Cortex of kidney (tissue), 1 donor: ENCODE measurements at places on chromosomes 7 and 10.

- no peak for DNase-seq
These were observed 162.9 kb downstream of the ZNF33B start for GRCh38 chr10:42475168-42476098.

GRCh38 chr10:94607111-94607510 is 61.5 kb downstream of the HELLS start:
- DNase-seq = no peak

GRCh38 chr7:149713061-149713730 is 60.2 kb downstream of the ZNF467 start:
- DNase-seq = no peak

DNA sequence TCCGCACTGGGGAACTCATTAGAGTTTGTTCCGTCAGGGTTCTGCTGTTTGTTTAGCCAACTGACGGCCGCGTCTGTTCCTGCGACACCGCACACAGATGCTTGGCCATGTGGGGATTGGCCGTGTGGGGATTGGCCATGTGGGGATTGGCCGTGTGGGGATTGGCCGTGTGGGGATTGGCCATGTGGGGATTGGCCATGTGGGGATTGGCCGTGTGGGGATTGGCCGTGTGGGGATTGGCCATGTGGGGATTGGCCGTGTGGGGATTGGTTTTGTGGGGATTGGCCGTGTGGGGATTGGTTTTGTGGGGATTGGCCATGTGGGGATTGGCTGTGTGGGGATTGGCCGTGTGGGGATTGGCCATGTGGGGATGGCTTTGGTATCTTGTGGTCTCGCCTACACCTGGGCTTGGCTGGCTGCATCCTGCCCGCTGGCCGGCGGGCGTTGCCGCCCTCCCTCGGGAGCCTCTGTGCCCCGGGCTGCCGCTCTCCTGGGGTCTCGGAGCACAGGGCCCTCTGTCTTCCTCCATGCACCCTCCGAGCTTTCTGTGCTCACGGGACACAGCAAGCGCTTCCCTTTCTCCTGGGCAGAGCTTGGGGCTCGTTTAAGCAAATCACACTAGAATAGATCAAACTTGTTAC is 62.5 kb downstream of the NKX6-2 start:
- no peak for DNase-seq

DNA sequence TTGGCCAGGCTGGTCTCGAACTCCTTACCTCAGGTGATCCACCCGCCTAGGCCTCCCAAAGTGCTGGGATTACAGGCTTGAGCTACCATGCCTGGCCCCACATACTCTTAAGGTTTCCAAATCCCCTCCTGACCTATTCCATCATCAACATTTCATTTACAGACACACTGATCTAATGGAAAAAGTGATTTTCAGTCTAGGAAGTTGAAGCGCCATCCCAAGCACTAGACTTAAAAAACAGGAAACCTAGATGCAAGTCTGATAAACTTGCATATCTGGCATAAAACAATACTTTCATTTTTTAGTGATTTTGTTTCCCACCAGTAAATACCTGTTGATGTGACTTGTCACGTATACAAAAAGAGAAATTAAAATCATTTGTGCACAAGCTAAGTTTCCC is 44.0 kb downstream of the DNMBP start:
- no peak for DNase-seq

- no peak for DNase-seq
These were observed 61.9 kb upstream of the PDLIM1 start for GRCh38 chr10:95352684-95353083.

DNA sequence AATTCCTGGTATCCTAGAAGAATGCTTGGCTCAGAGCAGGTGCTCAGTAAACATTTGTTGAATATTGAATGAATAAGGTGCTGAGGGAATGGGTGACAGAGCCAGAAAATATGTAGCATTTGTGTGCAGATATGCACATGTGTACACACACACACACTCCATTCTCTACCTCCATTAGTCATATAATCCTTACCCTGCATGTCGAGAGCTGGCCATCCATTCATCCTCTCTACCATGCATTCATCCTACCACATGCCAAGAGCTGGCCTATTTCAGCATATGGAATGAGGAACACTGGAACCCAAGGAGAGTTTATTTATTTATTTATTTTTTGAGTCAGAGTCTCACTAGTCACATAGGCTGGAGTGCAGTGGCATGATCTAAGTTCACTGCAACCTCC is 284.8 kb downstream of the PLXNA4 start:
- no peak for DNase-seq

DNA sequence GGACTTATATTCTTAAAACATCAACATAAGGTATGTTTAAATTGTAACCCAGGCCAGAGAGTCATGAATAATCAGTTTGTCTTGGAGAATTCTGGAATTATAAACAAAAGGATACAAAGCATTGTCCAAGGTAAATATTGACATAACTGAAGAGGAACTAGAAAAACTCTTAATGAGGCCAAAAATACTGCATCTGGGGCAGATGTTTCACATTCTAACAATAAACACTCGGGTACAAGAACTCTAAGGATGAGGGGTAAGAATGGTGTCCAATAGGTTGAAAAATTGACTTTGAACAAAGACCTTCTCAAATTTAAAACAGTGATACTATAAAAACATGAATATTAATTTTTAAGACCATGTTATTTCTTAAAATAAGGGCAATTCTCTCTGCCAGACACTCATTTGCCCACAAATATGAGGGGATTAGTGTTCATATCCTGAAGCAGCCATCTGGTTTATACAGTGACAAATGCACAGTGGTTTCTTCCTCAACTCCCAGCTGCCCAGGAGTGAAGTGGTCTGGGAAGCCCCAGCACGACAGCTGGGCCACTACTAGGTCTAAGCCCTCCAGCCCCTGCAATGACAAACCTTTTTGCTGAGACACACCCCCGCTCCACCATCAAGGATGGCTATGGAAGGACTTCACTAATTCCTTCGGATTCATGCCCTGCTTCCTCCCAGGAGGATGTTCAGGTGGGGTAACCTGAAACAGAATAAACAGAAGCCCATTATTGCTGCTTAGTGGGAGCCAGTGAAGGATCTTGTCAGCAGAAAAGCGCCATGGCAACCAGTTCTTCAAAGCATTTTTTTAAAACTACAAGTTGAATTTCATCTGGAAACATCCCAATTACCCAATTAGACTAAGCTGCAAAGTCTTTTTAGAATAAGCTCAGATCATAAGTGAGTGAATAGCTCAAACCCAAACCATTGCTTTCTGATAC is 107.5 kb upstream of the ARID5B start:
- no peak for DNase-seq

GRCh38 chr10:66784770-66785169 is 141.1 kb upstream of the LRRTM3 start:
- no peak for DNase-seq

- no peak for DNase-seq
These were observed 123.9 kb upstream of the FAM171A1 start for GRCh38 chr10:15494850-15495506.

DNA sequence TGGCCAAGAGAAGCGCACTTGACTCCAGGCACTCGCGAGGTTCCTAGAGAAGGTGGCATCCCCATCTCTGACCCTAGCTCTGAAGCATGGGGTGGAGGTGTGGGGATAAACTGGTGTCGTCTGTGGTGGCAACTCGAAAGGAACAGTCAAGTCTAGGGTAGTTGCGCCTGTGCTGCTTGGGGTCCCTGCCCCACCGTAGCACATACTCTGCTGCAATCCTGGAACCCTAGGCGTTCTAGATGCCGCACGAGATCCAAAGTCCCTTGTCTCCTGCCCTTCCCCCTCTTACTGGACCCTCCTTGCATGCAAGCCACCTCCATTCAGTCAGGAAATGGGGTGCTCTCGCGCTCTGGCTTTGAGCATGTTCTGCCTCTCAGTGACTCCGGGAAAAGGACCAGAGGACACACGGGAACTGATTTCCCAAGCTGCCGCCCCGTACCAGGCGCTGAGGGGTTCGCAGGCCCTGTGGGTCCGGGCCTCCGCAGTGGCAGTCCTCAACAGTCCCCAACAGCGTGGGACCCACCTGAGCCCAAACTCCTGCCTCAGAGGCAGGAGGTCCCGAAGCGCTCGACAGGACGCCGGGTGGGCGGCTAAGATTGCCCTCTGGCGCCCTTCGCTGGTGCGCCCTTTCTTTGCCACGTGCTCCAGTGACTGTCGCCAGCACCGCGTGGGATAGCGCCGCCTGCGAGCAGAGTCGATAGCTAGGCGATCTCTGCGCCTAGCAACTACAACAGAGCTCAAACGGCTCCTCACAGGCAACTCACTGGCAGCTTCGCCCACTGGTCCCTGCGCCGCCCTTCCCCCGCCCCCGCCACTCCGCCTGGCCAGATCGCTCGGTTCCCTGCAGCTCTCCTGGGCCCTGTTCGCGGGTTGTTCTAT is 452.0 kb downstream of the REEP3 start:
- no peak for DNase-seq

DNA sequence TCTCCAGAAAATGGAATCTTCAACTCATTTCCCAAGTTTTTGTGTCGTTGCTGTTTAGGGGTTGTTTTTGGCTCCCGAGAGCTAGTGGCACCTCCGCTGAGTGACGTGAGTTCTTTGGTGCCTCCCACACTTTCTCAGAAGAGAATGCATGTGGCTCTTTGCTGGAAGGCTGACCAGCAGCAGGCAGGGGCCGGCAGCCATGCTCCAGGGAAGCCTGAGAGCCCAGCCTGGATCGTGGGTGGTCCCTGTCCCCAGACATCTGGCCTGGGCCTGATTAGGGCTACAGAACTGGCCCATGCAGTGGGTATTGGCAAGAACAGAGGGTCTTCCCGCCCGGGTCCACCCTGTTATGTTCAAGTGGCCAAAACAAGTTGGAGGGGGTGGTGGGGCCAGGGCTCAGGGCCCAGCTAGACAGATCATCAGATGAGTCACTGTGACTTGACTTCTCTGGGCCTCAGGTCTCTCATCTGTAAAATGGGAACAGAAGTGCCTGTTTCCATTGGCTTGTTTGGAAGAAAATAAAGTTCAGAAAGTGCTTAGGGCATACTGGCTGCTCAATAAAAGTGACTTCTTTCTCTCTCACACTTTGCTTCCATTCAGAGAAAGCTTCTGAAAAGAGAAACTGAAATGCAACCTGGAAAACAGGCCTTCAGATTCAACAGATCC is 83.1 kb downstream of the STRA8 start:
- no peak for DNase-seq

GRCh38 chr10:104218751-104219150 is 13.4 kb downstream of the CFAP43 start:
- DNase-seq = no peak

- no peak for DNase-seq
These were observed 35.7 kb upstream of the EBLN1 start for GRCh38 chr10:22253580-22253882.

DNA sequence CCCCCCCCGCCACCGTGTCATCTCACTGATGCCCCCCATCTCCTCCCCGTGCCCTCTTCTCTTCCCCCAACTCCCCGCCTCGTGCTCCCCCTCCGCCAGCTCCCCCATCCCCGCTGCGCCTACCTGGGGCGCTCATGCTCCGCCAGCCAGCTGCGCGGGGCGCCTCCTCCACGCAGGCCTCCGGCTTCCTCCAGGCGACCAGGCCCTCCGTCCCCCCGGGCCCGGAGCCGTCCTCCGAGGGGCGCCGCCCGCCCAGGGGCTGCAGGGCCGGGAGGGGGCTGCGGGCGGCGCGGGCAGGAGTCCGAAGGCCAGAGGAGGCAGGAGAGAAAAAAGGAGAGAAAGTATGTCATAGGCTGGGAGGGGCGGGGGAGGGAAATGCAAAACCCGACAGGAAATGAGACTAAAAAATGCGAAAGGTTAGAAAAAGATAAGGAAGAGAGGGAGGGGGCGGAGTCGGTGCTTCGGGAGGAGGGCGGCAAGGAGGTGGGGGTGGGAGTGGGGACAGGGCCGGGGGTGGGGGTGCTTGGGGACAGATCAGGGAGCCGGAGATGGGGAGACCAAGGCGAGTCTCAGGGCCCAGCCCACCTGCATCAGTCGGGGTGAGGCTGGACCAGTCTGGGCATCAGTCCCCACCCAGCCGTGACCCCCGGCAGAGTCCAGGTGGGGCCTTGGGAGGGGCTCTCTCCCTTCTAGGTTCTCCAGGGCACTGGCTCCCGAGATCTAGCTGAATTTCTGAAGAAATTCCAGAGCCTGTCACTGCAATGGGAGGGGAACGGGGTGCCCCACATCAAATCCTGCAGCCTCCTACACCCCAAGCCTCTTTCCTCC is at the start of gene CARD11:
CARD11 (minus strand) TSS at position 324 of the 828 bp plus-strand sequence. CDS start 85,361 bp downstream, outside the sequence.
- no peak for DNase-seq

DNA sequence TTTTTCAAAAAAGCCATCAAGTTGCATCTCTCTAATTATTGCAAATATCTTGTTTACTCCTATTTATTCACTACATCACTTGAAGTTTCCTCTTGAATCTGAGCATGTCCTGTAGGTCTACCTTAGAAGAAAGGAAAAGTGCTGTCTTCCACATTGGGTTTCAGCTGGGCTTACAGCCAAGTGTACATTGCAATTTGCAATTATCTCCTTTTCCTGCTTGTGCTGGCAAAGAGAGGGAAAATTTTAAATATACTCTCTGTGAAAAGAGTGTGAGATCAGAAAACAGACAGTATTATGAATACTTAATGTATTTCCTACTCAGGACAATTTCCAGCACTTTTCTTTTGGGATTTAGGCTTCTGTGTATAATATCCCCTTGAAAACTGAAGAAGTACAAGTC is 839.7 kb downstream of the CNTNAP2 start:
- no peak for DNase-seq

DNA sequence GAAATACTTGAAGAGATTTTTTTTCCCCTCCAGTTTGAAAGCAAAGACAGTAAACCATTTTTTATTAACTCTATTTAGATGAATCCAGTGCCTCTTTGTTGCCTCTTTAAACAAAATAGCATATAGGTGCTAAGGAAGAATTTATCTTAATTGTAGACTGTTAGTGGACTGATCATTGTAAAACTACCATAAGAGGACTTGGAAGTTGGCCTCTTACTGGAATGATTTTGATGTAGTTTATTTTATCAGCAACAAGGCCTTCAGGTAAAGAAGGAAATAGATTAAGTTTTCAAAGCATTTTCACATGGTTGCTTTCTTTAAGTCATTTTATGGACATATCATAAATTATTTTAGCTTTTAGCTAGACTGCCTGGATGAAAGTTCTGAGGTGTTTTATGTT is 53.2 kb downstream of the KLHDC10 start:
- DNase-seq = no peak

DNA sequence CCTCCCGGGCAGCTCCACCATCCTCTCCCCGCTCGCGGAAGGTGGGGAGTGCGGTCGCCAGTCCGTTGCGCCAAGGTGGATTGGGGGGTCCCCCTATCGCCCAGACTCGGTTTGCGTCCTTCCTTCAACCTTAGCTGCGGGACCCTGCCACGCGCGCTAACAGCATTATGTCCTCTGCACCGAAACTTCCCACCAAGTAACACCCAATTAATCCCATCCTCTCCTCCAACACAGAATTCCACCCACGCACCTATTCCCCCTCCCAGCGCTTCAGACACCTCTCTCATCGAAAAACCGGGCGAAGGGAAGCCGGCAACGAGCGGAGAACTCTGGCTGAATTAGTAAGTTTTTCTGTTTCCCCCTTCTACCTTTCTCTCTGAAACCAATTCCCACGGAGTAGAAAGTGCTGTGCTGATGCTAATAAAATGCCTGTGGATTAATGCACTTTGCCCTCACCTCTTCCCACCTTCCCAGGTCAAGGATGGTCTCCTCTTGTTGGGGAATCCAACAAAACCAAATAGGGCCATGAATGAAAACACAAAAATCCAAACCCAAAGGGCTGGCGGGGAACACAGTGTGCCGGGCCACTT is 947 bp downstream of the HOXA3 start:
- no peak for DNase-seq

GRCh38 chr7:100053215-100053614 is 3.6 kb downstream of the ZSCAN21 start:
- DNase-seq = no peak
